ENCODE measurements at places on chromosomes 12 and 14. TPM values are rescaled to one million over a fixed set of nuclear protein-coding genes. Genes with fewer than 3 reads are reported as not detected.

DNA sequence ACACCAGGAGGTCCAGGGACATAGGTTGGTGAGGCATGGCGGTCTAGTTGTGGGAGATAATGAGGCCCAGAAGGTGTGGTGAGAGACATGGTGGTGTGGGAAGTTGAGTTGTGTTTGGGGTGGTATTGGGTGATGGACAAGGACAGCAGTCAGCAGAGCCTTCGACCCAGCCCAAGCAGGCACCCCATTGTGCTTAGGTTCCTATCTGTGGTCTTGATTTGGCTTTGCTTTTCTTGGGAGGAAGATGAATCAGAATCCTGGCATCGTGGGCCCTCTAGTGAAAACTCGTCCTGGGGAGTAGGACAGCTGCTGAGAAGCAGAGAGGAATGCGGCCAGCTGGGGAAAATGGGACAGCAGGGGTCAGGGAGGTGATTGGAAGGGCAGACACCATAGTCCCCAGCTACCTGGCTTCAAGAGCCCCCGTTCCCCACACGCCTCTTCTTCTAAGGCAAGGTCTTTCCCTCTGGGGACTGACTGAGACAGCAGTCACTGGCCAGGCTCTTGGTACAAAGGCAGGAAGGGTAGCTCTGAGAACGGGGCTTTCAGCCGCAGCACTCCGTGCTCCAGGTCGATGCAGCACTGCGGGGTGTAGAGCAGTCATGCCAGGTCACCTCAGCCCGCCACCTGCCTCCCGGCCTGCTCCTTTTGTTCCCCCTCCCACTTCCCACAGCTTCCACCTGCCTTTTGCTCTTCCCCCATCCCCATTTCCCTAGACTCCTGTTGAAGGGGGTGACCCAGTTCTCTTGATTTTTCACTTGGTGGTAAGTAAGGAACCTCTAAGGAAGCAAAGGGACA, 7.9 kb downstream of the NRIP2 start:
- no peak for DNase-seq

DNA sequence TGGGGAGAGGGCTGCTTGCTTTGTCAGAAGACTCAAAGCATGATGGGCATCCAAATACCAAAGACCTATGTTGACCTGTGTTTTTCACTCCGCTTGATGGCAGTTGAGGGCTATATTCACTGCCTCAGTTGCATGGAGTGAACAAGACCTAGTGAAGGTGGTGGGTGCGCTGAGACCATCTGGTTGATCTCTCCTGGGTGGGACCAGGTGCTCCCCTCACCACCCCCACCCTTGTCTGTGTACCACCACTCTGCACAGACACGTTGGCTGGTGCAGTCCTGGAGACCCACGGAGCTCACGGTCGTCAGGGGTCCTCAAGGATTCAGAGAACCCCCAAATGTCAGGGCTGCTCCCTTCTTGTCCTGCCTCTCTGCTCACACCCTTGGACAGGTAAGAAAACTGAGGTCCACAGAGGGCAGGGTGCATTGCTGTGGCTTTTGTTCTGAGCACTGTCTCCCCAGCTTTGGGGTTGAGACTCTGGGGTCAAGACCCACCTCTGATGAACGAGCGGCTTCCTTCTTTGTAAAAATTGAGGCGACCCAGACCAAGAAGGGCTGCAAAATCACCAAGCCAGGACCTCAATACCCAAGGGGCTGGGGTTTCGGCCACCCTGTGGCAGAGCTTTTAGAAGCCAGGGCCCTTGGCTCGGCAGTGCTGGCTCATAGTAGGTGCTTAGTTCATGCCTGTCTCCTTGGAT, 166.3 kb upstream of the RTL1 start:
- no peak for DNase-seq

DNA sequence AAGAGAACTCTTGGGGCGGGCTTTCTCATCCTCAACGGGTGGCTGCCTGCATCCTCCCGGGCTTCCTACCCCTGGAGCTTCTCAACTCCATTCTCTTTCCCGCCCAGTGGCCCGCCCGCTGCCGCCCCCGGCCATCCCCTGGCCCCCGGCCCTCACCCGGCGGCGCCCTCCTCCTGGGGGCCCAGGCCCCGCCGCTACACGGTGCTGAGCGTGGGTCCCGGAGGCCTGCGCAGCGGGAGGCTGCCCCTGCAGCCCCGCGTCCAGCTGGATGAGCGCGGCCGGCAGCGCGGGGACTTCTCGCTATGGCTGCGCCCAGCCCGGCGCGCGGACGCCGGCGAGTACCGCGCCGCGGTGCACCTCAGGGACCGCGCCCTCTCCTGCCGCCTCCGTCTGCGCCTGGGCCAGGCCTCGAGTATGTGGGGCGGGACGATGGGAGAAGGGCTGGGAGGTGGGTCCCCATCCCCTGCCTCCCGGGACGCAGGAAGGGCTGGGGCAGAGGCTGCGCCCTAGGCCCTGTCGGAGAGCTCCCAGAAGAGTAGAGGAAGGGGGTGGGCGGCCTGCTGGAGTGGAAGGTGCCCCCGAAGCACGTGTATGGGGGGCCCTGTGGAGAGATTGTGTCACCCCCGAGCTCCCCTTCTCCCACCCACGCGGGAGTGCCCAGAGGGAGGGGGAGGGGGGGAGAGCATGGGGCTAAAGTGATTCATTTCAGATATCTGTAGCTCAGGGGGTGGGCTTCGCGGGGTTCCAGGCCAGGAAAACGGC, 1.5 kb downstream of the LAG3 start:
- DNase-seq, result no peak

The ESPL1 gene
- 1.5 TPM for total RNA-seq

DNA sequence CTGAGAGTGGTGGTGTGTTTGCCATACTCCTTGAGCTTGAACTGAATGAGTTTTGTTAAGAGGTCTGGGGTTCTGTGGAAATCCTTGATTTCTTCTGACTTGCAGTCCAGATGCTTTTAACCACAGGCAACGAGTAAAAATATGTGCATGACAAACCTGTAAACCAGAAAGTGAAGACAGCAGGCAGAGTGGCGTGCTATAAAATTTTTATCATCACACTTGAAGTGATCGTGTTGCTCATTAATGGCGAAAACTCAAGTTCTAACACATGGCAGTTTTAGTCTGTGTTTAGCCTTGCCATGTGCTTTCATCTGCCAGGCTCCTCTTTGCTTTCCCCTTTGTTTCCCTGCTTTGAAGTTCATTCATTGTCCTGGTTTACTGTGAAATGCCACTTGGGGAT, 28.0 kb downstream of the TXNRD1 start:
- DNase-seq, result no peak

GRCh38 chr12:2735432-2735831, 59.3 kb upstream of the FKBP4 start:
- no peak for DNase-seq

The TEX52 gene
- total RNA-seq, result not detected

- no peak for DNase-seq
Observed at GRCh38 chr12:57479043-57479375, 657 bp downstream of the ARHGAP9 start.

DNA sequence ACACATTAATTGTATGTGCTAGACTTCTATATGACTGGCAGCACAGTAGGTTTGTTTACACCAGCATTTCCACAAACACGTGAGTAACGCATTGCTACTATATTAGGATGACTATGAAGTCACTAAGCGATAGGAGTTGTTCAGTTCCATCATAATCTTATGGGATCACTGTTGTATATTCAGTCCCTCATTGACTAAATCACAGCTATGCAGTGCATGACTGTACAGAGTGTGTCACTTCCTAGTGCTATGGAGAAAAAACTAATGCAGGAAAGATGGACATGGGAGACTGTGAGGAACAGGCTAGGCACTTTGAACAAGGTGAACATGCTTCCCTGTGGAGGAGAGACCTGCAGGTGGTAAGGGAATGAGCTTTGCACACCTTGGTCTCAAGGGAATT, 259.8 kb downstream of the NUAK1 start:
- DNase-seq, result no peak
